Kidney epithelial cell (primary cell): ENCODE measurements at places on chromosomes 2 and 18.

DNA sequence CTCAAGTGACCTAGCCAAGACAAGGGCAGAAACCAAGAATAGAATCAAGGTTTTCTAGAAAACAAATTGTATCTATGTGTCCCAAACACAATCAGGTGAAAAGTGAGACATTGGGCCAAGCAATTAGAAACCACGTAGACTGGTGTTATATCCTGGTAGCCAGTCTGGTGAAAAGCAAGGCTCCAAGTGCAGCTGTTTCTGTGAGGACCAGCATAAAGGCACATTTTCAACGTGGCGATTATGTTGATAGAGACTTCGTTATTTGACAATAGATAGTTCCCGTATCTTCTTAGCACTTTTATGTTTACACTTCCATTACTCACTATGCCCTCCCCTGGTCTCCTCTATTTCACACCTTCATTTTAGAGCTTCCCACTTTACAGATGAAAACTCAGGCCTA, 103.2 kb upstream of the ZFP36L2 start:
- DNase-seq: no peak

DNA sequence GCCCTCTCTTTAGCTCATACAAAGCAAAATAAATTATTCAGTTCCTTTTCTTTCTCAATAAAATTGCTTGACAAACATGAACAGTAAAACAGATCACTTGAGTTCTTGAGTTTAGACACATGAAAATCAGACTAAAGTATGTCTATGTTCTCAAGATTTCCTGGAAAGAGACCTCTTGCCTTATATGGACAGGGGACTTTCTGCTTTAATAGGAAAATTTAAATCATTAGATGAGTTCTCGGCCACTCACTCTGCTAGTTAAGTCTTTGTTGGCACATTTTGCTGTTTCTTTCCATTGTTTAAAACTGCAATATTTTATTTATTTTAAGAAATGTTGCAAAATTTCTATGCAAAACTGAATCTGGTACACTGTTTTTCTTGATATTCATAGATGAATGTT, 207.8 kb downstream of the RND3 start:
- no peak for DNase-seq

GRCh38 chr2:98701230-98701629, 29.7 kb downstream of the MGAT4A start:
- DNase-seq: no peak

GRCh38 chr2:204114295-204115136, 178.0 kb downstream of the ICOS start:
- DNase-seq: no peak

DNA sequence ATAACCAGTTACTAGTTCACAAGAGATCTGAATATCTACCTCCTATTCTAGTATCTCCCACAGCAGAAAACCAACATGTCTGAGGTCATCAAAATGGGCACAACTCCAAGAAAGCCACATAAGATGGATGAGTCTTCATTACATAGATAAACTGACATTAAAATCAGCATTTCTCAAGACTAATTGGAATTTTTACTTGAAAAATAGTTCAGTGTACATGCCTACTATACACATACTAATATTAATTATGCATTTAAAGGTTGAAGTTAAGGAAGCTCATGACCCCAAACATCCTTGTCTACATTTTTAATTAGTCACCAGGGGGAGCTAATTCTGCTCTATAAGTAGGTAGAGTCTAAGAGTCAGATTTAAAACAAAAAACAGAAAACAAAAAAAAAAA, 41.9 kb downstream of the ZNF521 start:
- peak; percentile 12 for DNase-seq
